ENCODE measurements at places on chromosomes 3 and 15.

DNA sequence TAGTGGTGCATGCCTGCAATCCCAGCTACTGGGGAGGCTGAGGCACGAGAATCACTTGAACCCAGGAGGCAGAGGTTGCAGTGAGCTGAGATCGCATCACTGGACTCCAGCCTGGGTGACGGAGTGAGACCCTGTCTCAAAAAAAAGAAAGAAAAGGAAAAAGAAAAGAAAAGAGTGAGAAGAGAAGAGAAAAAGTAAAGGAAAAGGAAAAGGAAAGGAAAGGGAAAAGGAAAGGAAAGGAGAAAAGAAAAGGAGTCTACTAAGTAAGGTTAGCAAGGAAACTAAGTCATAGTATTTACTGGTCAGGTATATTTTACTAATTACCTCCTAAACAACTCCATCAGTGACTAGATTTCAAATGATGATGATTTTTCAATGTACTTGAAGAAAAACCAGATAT lies 198.3 kb downstream of the VPS13C start:
- no peak for DNase-seq

- no peak for DNase-seq
These were observed 21.2 kb upstream of the IGF2BP2 start for GRCh38 chr3:185846037-185846436.

DNA sequence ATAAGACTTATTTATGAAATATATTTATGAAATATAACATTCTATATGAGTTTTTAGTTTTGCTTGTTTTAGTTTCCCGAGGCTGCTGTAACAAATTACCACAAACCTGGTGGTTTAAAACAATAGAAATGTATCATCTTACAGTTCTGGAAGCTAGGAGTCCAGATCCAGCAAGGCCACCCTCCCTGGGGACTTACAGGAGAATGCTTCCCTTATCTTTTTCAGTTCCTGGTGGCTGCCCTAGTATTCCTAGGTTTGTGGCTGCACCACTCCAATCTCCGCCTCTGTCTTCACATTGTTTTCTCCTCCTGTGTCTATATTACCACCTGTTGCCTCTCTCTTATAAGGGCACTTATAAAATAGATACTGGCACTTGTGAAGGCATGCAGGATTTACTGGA lies 877.8 kb downstream of the TUSC7 start:
- no peak for DNase-seq

GRCh38 chr15:78170848-78171773 lies 21.9 kb downstream of the IDH3A start:
- DNase-seq: no peak

DNA sequence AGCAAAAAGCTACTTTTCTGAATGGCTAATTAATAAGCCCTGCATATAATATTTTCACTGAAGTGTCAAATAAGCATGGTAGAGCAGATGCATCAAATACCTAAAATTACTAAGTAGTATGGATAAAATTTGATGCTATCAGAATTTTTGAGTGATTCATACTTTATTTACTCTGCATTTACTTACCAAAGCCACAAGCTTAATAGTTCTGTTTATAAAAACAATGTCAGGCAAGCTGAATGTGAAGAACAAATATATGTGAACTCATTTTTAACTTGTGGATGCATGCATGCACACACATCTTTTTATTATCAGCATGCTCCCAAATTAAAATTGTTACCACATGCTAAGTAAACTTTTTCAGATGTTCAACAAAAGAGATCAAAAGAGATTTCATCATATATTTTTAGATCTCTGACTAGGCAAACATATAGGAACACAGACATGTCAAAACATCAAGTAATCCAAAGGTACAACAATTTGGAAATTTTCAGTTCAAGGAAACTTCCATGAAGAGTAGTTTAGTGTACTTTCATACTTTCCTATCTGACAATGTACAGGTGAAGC lies 969.4 kb downstream of the ROBO1 start:
- no peak for DNase-seq

GRCh38 chr15:38843736-38844590 lies 279.3 kb upstream of the RASGRP1 start:
- DNase-seq: no peak

DNA sequence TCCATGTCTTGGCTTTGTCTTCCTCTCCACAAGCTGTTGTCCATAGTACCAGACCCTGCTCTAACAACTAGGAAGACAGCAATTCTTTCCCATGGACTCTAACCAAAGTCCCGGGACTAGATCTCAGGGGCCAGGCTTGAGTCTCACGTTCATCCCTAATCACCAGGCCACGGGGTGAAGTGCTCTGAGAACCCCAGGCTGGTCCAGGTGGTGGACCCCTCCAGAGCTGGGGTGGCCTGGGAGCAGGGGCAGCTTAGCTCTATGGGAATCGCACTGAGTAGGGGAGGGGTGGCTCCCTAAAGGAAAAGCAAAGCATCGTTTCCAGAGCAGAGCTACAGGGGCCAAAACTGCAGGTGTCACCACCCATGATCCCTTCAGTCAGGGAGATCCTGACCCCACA lies 150.9 kb downstream of the TPRA1 start:
- DNase-seq: no peak
